ENCODE measurements at places on chromosomes 7 and 10. TPM values are rescaled to one million over a fixed set of nuclear protein-coding genes. Genes with fewer than 3 reads are reported as not detected.

Gene IDI1
- 86.0 TPM for total RNA-seq

Gene ELN
- total RNA-seq = 483 TPM

Gene BTAF1
- total RNA-seq = 81.8 TPM

Gene SPDYE6
- total RNA-seq = not detected

Gene SPDYE2B
- not detected for total RNA-seq

Gene ABCC2
- 2.3 TPM for total RNA-seq

Gene OPN4
- not detected for total RNA-seq

Gene NEBL
- total RNA-seq = 28.4 TPM

Gene YKT6
- total RNA-seq = 25.3 TPM

GRCh38 chr10:391305-391704, 256.1 kb downstream of the ZMYND11 start:
- DNase-seq = no peak

DNA sequence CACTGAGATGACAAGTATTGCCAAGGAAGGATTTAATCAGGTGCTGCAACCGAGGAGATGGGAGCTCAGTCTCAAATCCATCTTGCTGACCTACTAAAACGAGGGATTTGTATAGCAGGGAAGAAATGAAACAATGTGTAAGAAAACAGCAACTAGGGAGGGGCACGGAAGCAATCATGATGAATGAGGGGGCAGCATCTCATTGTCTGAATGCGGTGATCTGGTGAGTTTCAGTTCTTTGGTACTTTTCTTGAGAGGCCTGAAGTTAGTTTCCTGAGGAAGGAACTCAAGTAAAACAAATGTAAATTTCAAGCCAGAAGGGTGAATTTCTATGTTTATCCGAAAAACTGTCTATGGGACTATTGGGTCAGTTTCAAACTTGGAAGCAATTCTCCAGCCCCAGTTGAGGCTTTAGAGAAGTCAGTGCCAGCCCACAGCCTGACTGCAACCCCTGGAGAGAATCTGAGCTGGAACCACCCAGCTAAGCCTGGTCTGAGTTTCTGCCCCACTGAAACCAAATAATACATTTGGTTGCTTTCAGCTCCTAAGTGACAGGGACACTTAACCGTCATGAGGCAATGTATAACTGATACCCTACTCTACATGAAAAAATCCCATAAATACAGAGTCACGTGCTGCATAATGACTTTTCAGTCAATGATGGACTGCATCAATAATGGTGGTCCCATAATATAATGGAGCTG, 45.8 kb upstream of the TNS3 start:
- DNase-seq = no peak

DNA sequence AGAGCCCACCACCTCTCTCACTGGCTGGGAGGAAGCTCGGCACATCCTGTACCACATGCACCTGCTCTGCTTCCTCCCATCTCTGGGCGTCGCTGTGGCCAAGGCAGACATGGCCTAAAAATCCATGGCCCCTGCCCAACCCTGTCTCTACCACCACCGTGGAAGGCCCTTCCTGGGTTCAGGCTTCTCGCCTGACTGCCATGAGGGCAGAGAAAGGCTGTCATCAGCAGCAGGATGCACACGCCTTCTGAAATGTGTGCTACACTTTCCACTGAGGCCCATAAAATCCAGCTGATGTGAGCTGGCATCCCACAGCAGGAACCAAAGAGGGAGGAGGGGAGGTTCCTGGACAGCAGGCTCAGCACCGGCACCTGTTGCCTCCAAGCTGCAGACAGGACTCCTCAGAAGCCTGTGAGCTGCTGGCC, 93.4 kb downstream of the PTPRN2 start:
- DNase-seq = no peak

DNA sequence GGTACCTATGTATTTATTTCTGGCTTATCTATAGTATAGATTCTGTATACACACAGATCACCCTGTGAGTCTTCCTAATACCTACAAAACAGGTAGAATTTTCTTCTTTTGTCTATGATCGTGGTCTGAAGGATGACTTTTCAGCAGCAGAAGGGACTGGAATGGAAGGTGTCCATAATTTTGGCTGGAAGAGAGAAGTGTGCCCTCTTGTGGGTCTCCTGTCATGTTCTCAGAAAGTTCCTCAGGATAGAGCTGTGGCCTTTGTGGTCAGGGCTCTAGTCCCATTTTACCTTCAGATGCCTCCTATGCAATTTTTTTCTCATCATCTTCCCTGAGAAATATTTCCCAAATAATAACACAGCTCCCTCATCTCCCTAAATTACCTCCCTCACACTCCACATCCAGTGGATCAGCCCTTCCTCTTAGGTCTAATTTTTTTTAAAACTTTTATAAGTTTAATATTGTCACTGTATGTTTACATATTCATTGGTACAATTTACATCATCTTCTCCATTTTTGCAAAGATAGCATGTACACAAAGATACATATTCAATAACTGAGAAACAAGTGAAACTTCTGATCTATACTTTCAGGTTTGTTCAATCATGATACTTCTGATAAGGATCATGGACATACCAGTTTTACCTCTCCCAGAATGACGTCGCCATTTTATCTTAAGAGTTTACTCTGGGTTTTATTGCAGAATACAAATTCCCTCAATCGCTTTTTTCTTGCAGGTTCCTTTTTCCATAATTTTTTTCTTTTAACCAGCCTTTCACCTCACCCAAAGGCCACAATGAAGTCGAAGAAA, 112.7 kb downstream of the REEP3 start:
- DNase-seq = no peak

DNA sequence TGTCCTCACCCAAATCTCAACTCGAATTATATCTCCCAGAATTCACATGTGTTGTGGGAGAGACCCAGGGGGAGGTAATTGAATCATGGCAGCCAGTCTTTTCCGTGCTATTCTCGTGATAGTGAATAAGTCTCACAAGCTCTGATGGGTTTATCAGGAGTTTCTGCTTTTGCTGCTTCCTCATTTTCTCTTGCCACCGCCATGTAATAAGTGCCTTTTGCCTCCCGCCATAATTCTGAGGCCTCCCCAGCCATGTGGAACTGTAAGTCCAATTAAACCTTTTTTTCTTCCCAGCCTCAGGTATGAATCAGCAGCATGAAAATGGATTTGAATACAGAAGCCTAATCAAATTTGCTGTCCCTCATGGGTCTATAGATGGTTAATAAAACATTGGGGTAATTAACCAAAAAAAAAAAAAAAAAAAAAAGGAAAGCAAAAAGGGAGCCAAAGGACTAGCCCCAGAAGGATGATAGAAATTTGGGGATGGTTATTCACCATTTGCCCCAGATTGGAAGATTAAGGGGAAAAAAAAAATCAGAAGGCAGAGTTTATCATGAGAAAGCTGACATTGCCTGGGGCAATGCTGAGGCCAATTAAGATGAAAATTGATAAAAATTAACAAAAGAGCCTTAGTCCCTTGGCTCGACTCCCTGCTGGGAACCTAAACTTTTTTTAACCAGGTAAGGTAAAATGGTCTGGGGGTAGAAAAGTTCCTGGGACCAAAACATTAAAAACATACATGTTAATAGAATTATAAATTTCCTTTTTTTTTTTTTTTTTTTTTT, 27.6 kb downstream of the AVL9 start:
- DNase-seq = no peak

DNA sequence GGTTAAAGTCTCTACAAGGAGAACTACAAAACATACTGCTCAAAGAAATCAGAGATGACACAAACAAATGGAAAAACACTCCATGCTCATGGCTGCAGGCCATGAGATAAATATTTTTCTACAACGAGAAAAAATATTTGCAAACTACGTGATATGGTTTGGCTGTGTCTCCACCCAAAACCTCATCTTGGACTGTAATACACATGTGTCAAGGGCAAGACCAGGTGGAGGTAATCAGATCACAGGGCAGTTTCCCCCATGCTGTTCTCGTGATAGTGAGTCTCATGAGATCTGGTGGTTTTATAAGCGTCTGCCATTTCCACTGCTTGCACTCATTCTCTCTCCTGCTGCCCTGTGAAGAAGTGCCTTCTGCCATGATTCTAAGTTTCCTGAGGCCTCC, 57.8 kb downstream of the COA1 start:
- DNase-seq = no peak

DNA sequence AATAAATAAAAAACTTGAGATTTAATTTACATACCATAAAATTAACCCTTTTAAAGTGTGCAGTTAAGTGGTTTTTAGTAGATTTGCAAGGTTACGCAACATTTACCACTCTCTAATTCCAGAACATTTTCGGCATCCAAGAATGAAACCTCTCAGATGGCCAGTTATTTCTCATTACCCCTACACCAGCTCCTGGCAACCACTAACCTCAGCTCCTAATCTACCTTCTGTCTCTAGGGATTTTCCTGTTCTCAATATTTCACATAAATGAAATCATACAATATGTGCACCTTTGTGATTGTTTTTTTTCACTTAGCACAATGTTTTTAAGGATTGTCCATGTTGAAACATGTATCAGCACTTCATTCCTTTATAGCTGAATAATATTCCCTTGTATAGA, 45.1 kb downstream of the INPP5F start:
- no peak for DNase-seq

DNA sequence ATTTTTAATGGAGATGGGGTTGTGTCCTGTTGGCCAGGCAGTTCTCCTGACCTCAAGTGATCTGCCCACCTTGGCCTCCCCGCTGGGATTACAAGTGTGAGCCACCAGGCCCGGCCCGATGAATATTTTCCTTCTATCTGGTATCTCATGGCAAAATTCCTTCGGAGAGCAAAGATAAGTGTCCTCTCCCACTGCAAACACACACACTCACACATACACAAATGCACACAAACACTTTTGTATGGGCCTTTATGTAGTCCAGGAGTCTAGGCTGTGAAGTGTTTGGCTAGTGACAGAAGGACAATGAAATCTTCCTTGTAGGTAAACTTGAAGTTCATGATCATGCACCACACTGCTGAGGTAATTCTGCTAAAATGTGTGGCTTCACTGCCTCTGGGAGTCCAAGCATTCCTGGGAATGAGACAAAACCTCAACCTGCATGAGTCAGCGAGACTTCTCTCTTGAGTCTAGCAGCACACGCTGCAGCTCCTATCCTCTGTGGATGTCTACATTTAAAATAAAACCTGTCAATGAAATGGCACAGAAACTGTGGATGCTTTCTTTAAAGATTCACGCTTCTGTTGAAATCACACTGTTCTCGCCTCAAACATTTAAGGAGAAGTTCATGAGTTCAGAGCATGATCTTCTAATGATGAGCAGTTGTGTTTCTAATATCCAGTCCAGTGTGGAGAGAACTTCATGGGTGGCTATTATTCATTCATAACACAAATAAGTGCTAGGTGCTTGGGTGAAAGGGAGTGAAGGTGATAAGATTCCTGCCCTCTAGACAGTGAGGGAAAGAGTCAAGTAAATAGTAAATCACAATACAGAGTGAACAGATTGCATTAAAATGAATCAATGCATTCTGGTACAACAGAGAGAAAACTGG, 96.5 kb downstream of the NRP1 start:
- DNase-seq = no peak

- DNase-seq = no peak
Measured at GRCh38 chr7:155722118-155722517, 77.7 kb downstream of the RBM33 start.

GRCh38 chr10:126569513-126570244, 100.8 kb downstream of the C10orf90 start:
- DNase-seq = no peak

DNA sequence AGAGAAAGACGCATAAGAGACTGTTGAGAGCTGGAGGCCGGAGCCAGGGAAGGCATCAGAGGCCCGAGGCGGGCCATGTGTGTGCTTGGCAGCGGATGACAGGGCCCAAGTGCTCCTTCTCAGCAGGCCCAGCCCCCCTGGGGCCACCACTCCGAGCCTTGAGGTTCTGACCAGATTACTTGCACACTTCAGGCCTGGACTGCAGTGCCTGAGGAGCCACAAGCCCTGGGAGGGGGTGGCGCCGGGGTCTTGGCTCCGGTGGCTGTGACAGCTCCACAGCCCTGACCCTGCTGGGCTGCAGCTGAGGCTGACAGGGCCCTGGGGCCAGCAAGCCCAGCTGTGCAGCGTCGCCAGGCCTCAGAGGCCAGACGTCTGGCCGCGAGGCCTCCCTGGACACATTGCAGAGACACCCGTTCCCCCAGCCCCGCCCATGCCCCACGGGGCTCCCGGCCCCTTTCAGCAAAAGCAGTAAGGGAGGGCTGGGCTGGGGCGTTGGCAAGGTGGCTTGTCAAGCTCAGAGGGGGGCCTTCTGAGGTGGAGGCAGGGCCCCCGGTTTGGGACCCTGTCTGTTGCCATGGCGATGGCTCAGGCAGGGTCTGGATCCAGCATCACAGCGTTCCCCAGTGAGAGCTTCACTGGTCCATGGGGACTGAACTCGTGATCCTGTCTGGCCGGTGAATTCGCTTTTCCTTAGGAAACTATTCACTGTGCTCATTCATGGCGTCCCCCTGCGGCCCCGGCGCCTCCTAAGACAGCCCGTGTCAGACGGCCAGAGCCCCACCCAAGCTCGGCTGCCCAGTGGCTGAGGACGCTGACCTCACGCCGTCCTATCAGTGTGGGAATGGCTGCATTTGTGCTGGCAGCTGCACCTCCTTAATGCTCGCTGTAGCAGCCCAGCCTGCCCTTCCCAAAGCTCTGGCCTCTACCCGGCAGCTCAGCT, 5.7 kb downstream of the ELN start:
- no peak for DNase-seq

DNA sequence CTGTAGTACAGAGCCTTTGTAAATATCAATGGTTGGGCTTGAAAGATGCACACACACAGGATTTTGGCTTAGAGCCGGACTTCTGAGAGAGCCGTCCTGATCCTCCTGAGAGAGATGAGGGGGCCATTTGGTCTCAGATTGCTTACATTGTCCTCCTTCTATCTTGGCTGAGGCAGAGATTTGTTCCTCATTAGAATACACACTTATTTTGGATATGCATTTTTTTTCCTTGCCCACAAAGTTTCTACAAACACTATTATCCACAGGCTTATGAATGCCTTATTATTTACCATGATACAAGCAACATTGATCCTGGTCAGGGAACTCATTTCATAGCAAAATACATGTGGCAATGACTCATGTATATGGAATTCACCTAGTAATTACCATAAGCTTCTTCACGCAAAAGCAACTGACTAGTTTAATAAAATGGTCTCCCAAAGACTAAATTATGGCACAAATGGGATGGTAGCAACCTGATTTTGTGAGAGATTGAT, 175.3 kb downstream of the MDFIC start:
- DNase-seq = no peak

DNA sequence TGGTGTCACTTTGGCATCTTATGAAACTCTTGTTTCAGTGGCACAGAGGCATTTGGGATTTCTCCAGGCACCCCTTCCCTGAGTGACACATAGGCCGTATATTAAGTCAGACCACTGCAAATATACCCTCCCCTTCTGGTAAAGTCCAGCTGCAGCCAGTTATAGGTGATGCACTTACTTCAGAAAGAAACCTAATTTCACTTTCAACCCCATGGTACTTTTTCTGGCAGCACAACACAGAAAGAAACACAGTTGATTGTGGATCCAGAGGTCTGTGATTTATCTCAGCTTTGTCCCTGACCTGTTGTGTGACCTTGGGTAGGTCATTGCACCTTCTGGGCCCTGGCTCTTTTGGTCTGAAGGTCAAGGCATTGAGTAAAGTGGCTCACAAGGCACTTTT, 173.2 kb downstream of the BUB3 start:
- DNase-seq = no peak

- DNase-seq = no peak
Measured at GRCh38 chr10:89632824-89633223, 12.2 kb downstream of the PANK1 start.

GRCh38 chr10:77756319-77757232, 119.0 kb upstream of the KCNMA1 start:
- no peak for DNase-seq

Data from urinary bladder (tissue), 4 donors.